Pulmonary artery endothelial cell (primary cell): ENCODE measurements at places on chromosomes 13 and 19. TPM values are rescaled to one million over a fixed set of nuclear protein-coding genes. Genes with fewer than 3 reads are reported as not detected.

N4BP2L2 gene
- 57.3 and 76.3 TPM in 2 replicates for total RNA-seq

GRK1 gene
- not detected in 2 replicates for total RNA-seq

BORA gene
- 6.1 and 9.0 TPM in 2 replicates for total RNA-seq

MAG gene
- total RNA-seq, result 0.07 TPM in 1 of 2 replicates, not detected in the other

PIN1 gene
- 122 and 123 TPM in 2 replicates for total RNA-seq

MAB21L1 gene
- under 0.01 TPM in 1 of 2 replicates, not detected in the other for total RNA-seq

THAP8 gene
- total RNA-seq, result 0.92 and 1.0 TPM in 2 replicates

GAPDHS gene
- total RNA-seq, result not detected in 2 replicates

LGALS4 gene
- total RNA-seq, result not detected in 2 replicates

ZNF177 gene
- 0.40 and 1.4 TPM in 2 replicates for total RNA-seq

IZUMO2 gene
- not detected in 2 replicates for total RNA-seq

DYRK1B gene
- total RNA-seq, result 9.2 and 12.4 TPM in 2 replicates

PRR19 gene
- total RNA-seq, result 0.21 and 0.26 TPM in 2 replicates

KIR2DL3 gene
- total RNA-seq, result not detected in 2 replicates

ADGRE3 gene
- total RNA-seq, result not detected in 2 replicates

PEPD gene
- total RNA-seq, result 56.1 and 63.5 TPM in 2 replicates

PEG3 gene
- total RNA-seq, result 0.79 and 4.5 TPM in 2 replicates

C1QTNF9B gene
- total RNA-seq, result not detected in 2 replicates

ZNF429 gene
- 0.79 and 5.4 TPM in 2 replicates for total RNA-seq

CALM3 gene
- total RNA-seq, result 175 and 224 TPM in 2 replicates

CYP4F8 gene
- total RNA-seq, result not detected in 2 replicates

ZFR2 gene
- total RNA-seq, result not detected in 2 replicates

PRR20C gene
- total RNA-seq, result not detected in 2 replicates

S1PR4 gene
- total RNA-seq, result 0.21 and 0.33 TPM in 2 replicates

IGFL2 gene
- not detected in 2 replicates for total RNA-seq

ZNF506 gene
- total RNA-seq, result 1.4 and 8.0 TPM in 2 replicates

ONECUT3 gene
- total RNA-seq, result not detected in 2 replicates

LILRA5 gene
- total RNA-seq, result not detected in 2 replicates

BST2 gene
- total RNA-seq, result 161 and 210 TPM in 2 replicates

KLK12 gene
- total RNA-seq, result not detected in 2 replicates

STXBP2 gene
- total RNA-seq, result 29.5 and 30.9 TPM in 2 replicates

S1PR2 gene
- total RNA-seq, result 0.25 and 0.46 TPM in 2 replicates

ANGPTL8 gene
- not detected in 2 replicates for total RNA-seq

PRRG2 gene
- 3.1 and 4.1 TPM in 2 replicates for total RNA-seq

KCNN4 gene
- total RNA-seq, result 0.46 and 0.49 TPM in 2 replicates

TNNT1 gene
- total RNA-seq, result 2.0 and 2.3 TPM in 2 replicates

CLIP3 gene
- 2.3 and 2.6 TPM in 2 replicates for total RNA-seq

AKT1S1 gene
- 7.6 and 11.2 TPM in 2 replicates for total RNA-seq

PRMT1 gene
- 476 and 582 TPM in 2 replicates for total RNA-seq

NCR1 gene
- not detected in 2 replicates for total RNA-seq

REEP6 gene
- total RNA-seq, result 0.53 and 0.60 TPM in 2 replicates

MAMSTR gene
- total RNA-seq, result 0.14 and 0.20 TPM in 2 replicates

KCNN1 gene
- total RNA-seq, result under 0.01 TPM in 1 of 2 replicates, not detected in the other

RNU6-9 gene
- not detected in 2 replicates for total RNA-seq

CEACAM8 gene
- total RNA-seq, result not detected in 2 replicates

DAND5 gene
- 0.07 TPM in 1 of 2 replicates, not detected in the other for total RNA-seq

CEACAM21 gene
- total RNA-seq, result 0.11 and 0.73 TPM in 2 replicates

IRS2 gene
- total RNA-seq, result 0.46 and 1.0 TPM in 2 replicates

FPR2 gene
- total RNA-seq, result not detected in 2 replicates

CHAMP1 gene
- 10.0 and 13.1 TPM in 2 replicates for total RNA-seq

THSD1 gene
- 28.1 and 44.6 TPM in 2 replicates for total RNA-seq

TMEM86B gene
- 0.73 and 1.1 TPM in 2 replicates for total RNA-seq

ZNF98 gene
- not detected in 2 replicates for total RNA-seq
